Neural crest cell (in vitro differentiated cells): ENCODE measurements at places on chromosomes 4 and X.

- no peak for DNase-seq
These were observed 49.2 kb downstream of the DDX53 start for GRCh38 chrX:23048806-23049573.

GRCh38 chrX:102835504-102836146 lies 101.4 kb upstream of the RAB40AL start:
- DNase-seq = no peak

DNA sequence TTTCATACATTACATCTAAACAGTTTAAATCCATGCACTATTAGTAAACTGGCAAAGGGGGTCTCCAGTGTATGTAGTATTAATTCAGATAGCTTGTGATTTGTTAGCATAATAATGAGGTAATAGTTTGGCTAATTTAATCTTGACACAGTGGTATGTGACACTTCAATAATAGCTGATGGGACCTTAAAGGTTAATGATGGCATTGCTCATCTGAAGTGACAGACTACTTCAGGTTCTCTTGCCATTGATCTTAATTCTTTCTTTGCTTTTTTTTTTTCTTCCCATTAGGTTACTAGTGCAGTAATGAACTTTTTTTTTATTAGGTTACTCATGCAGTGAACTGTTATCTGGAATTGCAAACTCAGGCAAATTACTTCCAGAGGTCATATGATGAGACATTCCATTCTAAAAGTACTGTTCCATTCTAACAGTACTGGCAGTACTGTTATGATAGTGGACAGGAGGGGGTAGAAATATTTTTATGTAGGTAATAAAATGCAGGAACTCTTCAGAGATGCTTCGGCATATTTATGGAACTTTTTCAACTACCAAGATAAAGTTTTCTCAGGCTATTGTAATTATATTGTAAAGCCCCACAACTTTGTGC lies 911.3 kb upstream of the LCORL start:
- DNase-seq = no peak

- no peak for DNase-seq
These were observed 21.7 kb downstream of the RBPJ start for GRCh38 chr4:26342328-26343037.

DNA sequence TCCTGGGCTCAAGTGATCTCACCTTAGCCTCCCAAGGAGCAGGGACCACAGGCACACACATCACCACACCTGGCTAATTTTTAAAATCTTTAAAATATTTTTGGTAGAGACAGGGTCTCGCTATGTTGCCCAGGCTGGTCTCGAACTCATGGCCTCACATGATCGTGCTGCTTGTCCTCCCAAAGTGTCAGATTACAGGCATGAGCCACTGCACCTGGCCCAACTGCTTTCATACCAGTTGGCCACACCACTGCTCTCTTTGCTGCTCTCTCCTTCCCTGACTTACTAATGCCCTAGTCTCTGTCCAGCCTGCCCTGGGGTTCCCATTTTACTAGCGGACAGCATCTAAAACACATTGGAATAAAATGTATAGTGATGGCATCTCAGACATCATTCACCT lies 67.1 kb downstream of the CLDN22 start:
- no peak for DNase-seq

DNA sequence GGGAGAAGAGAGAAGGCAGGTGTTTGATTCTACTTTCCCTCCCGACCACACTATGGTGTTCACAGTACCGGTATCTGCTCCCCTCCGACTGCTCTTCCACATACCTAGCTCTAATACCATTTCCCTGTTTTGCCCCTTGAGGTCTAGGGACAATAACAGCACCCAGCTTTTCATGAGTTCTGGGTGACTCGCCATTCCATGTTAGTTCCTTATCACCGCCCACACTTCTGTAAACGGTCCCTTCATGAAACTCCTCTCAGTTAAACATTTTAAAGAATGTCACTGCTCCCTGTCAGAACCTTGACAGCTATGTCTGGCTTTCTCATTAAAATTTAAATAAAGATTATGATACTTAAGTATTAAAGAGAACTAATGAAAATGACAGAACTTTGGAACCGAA lies 136.7 kb downstream of the ADAMTS3 start:
- DNase-seq = no peak

DNA sequence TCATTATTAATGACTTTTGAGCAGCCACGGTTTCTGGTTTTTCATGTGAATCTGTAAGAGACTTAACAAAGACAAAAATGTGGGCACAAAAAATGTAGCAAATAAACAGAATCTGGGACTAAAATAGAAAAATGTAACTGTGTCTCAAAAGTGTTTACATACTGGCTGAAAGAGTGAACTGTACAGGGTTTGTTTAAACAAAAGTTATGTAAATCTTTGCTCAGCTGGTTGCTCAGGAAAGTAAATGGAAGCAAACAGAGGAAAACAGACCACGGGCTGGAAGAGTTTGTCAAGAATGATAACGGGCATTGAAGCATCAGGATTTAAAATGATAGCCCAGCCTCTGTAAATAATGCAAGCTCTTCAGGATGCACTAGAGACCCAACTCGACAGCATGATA lies 921.8 kb upstream of the FTHL17 start:
- no peak for DNase-seq

DNA sequence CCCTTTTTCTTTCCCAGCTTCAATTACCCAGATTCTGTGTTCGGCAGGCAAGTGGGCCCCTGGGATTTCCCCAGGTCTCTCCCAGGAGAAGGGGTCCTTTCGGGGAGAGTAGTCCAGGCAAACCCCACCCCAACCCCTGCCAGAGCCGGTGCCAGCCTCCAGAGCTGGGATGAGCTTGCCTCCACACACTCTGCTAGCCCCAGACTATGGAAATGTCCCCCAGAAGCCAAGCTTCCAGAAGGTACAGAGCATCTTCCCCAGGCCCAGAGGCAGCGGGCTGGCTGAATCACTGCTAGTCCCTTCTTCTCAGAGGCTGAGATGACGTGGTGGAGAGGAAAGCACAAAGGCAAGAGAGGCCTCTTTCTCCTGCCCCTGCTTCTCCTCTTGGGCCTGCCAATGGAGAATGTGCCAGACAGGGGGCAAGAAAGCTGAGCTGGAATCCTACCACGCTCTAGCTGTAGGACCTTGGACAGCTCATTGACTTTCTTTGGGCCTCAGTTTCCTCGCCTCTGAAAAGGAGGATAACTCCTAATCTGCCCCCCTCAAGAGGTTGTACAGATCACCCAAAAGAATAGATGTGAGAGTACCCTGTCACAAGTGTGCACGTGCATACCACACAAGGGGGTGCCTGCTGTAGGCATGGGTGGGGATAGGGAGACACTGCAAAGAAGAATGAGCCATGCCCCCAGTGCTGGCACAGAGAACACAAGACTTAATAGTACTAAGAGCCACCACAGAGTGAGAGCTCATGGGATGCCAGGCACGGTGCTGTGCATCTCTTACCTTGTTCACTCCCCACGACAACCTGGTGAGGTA lies 2.1 kb downstream of the SASH3 start:
- DNase-seq = no peak

DNA sequence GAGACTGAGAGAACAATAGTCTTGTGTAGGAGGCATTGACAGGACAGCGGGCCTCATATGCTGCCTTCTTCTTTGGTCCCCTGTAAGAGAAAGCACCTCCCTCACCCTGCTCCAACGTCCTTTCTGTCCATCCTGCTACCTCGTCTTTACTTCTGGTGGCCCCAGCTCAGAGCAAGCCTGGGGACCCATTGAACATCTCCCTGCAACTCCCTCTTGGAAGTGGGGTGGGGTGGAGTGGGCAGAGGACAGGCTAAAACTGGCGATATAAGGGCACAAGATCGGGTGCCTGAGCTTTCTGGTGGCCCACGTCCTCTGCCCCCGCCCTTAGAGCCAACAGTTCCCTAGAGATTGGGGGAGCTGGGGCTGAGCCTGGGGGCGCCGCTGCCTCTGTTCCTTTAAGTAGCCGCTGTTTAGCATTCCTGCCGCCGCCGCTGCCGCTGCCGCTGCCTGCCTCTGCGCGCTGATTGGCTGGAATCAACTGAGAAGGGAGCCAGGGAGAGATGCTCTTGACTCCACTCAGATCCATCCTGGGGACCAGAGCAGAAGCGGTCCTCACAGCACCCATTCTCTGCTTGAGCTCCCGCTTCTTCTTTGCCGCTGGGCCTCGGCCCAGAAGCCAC lies at the start of gene DLG3:
Gene DLG3 (plus strand): TSS at position 510 of the 620 bp plus-strand sequence. CDS start 367 bp downstream, outside the sequence.
- peak; percentile 54 for DNase-seq

- DNase-seq = no peak
These were observed 20.4 kb upstream of the FGF16 start for GRCh38 chrX:77426811-77427210.
